ENCODE measurements at places on chromosomes 4 and X.

GRCh38 chrX:151596282-151596681 lies 32.8 kb downstream of the PASD1 start:
- no peak for DNase-seq

DNA sequence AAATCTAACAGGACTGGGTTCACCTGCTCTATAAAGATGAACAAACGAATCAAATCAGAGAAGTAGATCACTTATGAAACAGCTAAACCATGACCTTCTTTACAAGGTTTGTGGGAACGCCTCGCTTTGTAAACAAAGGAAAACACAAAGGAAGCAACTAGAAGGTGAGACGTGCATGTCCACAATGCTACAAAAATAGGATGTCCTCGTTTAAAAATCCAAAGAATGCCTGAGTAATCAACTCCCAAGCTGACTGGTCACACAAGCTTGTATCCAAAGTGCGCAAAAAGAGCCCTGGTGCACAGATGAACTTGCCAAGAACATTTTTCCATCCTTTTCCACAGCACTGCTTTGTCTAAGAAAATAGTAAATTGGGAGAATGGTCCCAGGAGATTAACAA lies 6.3 kb upstream of the SH3KBP1 start:
- DNase-seq = no peak

DNA sequence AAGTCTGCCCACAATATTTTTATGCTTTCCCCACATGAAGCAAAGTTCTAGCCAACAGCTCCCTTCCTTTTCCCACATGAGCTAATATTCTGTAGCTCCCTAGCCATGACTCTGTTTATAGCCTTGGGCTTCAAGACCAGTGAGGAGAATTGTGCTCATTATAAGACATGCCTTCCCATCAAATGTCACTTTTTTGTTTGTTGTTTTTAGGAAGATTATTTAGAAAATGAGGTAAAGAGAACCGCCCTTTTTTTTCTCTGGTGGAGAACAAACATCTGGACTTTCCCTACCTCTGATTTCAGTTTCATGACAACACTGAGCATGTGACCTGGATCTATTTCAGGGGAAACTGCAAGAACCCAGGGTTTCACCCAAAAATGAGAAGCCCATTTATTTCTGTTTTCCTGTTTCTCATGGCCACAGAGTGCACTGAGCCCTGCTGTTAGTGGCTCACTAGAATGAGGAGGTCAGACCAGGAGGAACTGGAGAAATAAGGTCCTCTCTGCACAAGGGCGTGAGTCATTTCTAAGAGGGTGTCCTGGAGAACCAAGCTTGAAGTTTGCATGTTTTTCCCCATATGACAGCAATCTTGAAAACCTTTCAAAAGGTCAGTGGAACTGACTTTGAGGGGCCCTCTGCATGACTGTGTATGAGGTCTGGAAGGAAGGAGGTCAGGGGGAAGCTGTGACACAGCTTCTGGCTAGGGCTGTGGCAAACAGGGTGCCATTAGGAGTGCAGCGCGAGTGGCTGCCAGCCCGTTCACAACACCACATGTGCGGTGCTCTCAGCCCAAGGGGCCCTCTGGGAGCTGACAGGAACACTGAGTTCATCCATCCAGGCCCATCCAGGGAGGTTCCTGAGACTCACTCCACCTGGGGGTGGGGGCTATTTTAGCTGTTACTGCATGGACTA lies 55.2 kb downstream of the CHST7 start:
- DNase-seq = no peak

DNA sequence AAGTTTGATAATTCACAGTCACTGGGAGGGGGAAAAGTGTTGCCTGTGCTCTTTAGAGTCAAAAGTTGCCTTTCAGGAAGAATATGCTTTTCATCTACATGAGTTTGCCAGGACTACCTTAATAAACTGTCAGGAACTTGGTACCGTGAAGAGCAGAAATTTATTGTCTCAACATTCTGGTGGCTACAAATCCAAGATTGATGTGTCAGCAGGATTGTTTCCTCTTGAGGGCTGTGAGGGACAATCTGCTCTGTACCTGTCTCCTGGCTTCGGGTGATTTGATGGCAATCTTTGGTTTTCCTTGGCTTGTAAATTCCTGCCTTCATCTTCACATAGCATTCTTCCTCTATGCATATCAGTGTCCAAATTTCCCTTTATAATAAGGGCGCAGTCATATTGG lies 277.2 kb downstream of the PDGFC start:
- DNase-seq = no peak

DNA sequence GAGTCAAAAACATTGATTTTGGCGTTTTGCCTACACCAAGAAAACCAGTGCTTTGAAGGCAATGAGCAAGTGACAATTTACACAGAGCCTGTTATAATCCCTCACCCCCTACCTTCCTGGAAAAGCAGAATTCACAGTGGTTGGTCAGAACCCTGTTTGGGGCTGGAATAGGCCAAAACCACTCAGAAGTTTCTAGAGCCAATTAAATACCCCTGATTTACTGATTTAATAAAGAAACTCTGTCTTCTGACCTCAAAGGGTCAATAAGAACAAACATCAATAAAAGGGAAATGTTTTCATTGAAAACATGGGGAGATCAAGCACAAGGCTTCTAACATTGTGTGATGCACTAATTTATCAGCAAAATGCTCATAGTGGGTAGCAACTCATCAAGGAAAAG lies 116.3 kb downstream of the UNC5C start:
- no peak for DNase-seq

- DNase-seq = no peak
Measured at GRCh38 chr4:34950926-34951325, 1293.4 kb downstream of the ARAP2 start.

Data from effector memory CD8-positive, alpha-beta T cell (primary cell).